ENCODE measurements at places on chromosomes 3 and 15.

GRCh38 chr15:83078712-83079111 lies 11.7 kb upstream of the BTBD1 start:
- no peak for DNase-seq

- DNase-seq = no peak
Measured at GRCh38 chr15:100531823-100532327, 3.1 kb upstream of the CERS3 start.

DNA sequence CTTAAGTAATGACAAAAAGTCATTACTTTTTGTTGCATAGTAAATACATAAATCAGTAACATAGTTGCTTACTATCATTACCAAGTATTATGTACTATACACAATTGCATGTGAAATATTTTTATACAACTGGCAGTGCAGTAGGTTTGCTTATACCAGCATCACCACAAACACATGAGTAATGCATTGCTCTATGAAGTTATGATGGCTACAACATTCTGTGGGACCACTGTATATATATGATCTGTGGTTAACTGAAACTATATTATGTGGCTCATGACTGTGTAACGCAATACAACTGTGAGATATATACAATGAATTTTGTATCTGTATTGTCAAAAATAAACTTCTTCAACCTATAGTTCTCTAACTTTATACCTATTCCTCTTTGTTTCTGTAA lies 113.7 kb upstream of the RBMS3 start:
- DNase-seq = no peak

DNA sequence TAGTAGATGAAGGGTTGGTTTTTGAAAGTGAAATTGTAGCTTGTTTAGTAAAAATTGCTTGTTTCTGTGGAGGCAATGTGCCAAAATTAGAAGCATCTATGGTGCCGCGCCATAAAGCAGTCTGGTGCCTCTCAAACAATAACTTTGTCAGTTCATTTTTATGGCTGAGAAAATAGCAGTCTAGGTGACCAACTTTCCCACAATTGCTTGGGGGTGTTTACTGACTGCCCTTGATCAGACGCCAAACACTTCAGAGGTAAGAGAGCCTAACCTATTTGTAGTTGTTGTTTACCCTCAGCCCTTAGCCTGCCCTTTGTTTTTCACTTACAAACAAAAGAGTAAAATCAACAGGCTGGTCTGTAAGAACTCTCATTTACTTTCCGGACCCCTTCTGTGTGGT lies 174.5 kb downstream of the FNDC3B start:
- no peak for DNase-seq

GRCh38 chr15:64636556-64636955 lies 138.8 kb downstream of the RBPMS2 start:
- DNase-seq = no peak

DNA sequence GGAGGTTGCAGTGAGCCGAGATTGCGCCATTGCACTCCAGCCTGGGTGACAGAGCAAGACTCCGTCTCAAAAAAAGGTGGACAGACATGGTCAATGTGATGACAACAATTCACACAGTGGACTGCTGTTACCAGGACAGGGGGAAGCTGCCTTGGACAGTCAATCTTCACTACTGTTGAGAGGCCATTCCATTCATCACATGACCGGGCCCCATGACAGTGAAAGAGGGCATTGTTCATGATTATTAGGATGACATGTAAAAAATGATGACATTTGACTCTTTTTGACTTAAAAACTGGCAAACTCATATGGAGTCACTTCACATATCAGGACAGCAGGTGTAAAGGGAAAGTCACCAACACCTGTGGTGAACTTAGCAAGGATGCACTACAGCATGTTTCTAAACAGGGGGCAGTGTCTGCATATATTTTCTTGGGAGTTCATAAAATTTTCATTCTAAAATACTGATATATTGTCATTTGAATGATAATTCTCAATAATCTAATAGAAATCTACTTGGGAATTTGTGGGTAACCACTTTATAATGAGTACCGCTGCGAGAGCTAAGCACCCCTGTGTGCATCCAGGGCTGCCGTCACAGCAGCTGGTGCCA lies 34.2 kb upstream of the LDHAL6B start:
- DNase-seq = no peak

DNA sequence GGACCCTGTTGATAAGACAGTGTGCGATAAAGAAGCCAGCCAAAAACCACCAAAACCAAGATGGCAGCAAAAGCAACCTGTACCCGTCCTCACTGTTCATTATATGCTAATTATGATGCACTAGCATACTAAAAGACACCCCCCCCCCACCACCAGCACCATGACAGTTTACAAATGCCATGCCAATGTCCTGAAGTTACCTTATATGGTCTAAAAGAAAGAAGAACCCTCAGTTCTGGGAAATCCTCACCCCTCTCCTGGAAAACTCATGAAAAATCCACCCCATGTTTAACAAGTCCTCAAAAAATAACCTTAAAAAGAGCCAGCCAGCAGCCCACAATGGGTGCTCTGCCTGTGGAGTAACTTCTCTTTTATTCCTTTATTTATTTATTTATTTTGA lies 48.4 kb upstream of the ZNF280D start:
- no peak for DNase-seq

DNA sequence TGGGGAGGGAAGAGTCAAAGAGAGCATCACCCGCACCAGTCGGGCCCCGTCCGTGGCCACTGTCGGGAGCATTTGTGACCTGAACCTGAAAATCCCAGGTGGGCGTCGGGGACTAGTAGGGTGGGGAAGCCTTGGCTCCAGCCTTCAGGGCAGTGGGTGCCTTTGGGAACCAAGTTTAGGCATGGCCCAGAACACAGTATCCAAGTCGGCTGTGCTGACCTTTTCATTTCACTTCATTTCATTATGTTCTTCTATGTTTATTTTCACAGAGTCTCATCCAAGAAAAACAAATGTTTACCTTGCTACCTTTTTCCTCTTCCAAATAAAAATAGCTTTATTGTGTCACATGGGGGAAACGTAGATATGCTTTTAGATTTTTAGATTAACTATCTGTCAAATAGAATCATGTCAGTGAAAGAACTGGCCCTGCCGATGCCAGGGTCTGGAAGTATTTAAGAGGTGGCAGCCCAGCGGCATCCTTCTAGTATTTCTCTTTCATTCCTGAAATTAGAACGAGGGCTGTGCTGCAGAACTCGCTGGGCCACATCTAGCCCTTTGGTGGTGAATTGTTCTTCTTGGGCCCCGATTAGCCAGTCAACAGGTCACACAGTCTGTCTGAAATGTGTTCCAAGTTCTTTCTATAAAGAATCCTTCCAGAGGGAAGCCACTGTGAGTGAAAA lies 60.5 kb downstream of the DNASE1L3 start:
- no peak for DNase-seq

DNA sequence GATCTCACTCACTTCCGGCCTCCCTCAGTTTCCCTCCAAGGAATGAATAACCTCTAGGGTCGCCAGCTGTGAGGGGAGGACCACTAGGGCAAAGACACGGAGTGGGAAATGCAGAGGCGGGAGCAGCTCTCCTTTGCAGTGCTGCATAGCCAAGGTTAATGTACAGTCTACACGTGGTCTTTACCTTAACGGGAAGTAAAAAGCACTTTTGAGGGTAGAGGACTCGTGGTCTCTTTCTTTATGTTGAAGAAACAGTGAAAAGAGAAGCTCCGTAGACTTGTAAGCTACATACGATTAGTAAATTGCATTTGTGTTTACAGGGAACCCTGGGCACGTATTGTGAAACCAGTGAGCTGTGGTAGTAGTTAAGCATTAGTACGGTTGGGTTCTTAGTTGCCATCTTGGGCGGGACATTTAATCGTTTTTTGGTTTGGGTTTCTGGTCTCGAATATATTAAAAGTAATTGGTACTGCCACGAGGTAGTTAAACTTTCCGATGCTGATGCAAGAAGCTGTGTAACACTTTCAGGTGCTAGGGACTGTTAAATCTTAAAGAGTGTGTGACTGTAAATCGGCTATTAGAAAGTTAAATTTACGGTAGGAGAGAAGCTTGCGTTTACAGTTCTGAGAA lies 828 bp downstream of the U2SURP start:
- DNase-seq = peak; percentile 26

GRCh38 chr3:78863306-78864203 lies 904.2 kb downstream of the ROBO1 start:
- DNase-seq = no peak

- DNase-seq = no peak
Measured at GRCh38 chr3:183098536-183099025, 715 bp downstream of the MCCC1 start.

- no peak for DNase-seq
Measured at GRCh38 chr3:153658136-153658535, 463.1 kb upstream of the ARHGEF26 start.

GRCh38 chr3:31768479-31769125 lies 212.5 kb downstream of the OSBPL10 start:
- DNase-seq = peak; percentile 62

DNA sequence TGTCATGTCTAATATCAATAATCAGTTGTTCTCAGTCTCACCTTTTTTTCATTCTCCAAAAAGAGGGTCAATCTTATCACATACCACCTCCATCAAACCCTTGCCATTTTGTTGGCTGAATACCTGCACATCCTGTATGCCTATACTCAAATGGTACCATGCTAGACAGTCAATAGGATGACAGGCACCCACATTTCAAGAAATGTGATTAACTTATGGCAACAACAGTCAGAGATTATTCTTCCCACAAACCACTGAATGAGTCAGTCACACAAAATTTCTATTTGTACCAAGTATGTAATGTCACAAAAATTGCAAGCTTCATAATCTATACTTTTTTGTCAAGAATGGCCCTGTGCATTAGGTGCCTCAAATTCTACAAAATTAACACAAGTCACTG lies 5.1 kb upstream of the SLC27A2 start:
- no peak for DNase-seq

DNA sequence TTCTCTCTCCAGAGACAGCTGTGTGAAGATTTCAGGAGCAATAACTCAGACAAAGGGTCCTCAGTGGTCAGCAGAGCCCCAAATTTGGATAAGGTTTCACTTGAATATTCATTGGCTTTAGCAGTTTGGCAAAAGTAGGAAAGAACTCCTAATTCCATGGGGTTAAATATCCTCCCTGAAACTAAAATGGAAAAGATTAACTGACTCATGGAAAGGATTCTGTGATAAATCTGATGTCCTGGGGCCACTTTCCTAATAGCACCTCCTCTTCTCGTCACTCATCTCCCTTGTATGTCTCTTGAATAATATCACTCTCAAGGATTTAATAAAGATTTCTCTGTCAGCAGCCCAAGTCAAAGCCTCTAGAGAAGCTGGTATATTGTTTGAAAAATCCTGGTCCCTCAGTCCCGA lies 33.3 kb upstream of the TBC1D23 start:
- no peak for DNase-seq

GRCh38 chr3:53712817-53713388 lies 133.3 kb downstream of the CHDH start:
- no peak for DNase-seq

- no peak for DNase-seq
Measured at GRCh38 chr3:36714343-36715086, 49.8 kb downstream of the DCLK3 start.

DNA sequence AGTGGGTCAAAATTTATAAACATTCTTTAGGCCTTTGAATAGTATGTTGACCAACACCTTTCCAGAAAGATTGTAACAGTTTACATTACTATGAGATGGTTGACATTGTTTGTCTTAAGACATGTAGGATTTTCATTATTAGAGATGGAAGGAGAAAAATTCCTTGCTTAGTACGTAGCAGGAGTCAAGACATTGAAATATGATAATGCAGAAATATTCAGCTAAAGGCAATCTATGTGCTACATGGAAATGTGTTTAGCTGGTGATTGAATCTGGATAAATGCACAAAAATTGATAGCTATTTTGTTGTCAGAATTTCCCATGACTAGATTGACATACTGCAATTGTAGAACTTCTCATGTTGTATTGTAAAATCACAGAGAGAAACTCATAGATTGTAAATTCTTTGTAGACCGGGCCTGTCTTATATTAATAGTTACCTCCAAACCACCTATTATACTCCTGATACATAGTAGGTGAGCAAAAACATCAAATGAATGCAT lies 370.4 kb upstream of the CBLB start:
- DNase-seq = no peak

- no peak for DNase-seq
Measured at GRCh38 chr3:18501679-18502343, 76.7 kb upstream of the SATB1 start.

- DNase-seq = no peak
Measured at GRCh38 chr15:41775651-41776050, 1.4 kb downstream of the MAPKBP1 start.

DNA sequence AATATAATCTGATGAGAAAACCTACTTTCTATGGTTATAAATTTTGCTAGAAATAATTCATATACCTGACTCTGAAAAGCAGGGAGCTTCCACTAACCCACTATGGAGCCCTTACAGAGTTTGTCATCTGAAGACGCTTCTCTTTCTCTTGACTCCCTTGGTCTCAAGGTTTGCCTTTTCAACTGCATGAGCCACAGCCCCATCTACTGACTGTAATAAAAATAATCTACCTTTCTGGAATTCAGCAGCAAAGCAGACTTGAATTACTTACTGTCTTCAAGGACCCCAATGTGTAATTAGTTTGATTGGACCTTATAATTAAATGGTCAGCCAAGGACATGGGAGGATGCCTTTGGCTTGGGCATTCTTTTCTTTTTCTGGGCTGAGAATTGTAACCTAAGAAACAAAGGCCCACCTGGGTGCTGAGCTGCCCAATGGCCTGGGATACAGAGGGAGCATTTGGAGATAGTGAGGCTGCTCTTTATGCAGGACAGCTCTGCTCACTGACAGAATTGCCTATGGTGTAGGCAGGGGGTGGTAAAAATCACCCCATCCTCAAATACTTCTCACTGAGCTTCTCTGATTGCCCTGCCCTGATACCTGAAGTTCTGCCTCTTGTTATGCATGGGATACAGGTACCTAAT lies 178.6 kb upstream of the TRIM42 start:
- DNase-seq = no peak

DNA sequence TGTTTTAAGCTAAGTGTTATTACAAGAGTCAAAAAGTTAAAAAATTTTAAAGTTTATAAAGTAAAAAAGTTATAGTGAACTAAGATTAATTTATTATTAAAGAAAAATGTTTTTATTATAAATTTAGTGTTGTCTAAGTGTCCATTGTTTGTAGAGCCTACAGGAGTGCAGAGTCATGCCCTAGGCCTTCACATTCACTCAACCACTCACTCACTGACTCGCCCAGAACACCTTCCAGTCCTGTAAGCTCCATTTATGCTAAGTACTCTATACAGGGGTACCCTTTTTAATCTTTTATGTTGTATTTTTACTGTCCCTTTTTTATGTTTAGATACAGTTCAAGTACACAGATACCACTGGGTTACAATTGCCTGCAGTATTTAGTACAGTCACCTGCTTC lies 37.2 kb downstream of the EEFSEC start:
- no peak for DNase-seq

Data from stimulated activated CD4-positive, alpha-beta T cell treated with anti-CD3 and anti-CD28 coated beads, Interleukin-2, amount 100 ng/mL, for 24 hours (primary cell).